ENCODE measurements at places on chromosomes 11 and 22.

DNA sequence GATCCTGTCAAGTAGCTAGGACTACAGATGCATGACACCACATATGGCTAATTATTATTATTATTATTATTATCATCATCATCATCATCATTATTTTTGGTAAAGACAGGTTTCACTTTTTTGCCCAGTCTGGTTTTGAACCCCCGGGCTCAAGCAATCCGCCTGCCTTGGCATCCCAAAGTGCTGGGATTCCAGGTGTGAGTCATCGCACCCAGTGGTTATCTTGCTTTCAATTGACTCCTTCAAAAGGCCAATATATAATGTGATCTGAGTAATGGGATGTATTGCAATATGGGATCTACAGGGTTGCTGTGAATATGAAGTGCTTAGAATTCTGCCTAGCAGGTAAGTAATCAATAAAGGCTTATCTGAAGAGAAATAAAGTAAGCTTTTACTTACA, 221.2 kb downstream of the SBF2 start:
- no peak for DNase-seq

- DNase-seq, result no peak
Observed at GRCh38 chr11:73789279-73789670, 1.6 kb downstream of the MRPL48 start.

GRCh38 chr11:103872748-103873147, 163.7 kb upstream of the DDI1 start:
- DNase-seq, result no peak

- DNase-seq, result no peak
Observed at GRCh38 chr11:47573321-47573720, 5.4 kb downstream of the KBTBD4 start.

GRCh38 chr11:67657300-67657699, 6.8 kb upstream of the ACY3 start:
- no peak for DNase-seq

All from neuronal stem cell (in vitro differentiated cells).